Cortex of kidney (tissue), 1 donor: ENCODE measurements at places on chromosomes 6 and 20.

DNA sequence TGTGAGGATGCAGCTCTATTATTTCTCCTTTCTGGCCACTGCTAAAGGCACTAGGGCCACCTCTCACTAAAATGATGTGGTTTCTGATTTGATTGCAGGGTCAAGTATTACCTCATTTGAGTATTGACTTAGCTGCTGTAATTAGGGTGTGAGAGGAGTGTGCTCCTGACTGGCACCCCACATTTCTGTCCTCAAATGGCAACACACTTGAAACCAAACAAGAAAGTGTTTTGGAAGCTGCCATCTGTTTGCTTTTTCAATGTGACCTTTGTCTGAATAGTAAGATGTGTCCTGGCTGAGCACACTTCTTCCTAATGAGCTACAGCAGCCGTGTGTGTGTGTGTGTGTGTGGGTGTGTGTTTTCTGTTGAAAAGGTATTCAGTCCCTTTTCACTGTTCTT is 62.8 kb upstream of the SCP2D1 start:
- DNase-seq, result no peak

DNA sequence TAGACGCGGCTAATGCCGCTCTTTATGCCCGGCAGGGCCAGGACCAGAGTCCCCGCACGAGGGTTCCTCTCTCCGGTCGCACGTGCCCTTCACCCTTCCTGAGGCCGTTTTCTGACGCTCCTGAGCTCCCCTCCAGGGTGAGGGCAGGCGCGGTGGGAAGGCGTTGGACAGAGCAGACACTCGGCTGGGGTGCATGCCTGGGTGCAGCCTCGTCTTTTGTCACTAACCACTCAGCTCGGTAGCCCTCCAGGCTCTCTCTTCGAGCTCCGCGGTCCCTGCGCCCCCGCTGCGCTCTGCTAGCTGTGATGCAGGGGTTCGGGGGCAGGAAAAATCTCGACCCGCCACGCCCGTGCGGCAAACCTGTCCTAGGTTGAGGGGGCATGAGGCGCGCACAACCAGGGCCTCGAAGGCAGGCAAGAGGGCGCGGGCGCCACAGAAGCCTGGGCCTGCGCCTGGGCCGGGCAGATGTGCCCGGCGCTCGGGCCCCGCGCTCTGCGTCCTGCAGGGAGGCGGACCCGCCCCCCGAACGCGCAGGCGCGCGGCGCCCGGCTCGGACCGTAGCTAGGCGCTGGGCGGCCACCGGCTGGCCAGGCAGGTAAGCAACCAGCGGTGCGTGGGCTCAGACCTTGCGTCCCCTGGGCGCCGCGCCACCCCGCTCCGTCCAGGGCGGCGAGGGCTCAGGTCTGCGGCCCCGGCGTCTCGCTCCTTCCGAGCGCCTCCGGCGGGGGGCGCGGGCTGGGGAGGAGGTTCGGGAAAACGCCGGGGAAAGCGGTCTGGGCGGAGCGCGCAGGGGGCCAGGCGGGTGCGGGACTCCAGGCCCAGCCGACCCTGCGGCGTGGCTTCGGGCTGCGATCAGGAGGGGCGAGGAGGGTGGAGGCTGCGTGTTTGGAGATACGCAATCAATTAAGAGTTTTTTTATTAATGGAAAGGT is at the start of gene L3MBTL1:
Gene L3MBTL1 (plus strand): TSS at position 548 of the 931 bp plus-strand sequence. CDS start 5,807 bp downstream, outside the sequence.
- DNase-seq, result no peak

DNA sequence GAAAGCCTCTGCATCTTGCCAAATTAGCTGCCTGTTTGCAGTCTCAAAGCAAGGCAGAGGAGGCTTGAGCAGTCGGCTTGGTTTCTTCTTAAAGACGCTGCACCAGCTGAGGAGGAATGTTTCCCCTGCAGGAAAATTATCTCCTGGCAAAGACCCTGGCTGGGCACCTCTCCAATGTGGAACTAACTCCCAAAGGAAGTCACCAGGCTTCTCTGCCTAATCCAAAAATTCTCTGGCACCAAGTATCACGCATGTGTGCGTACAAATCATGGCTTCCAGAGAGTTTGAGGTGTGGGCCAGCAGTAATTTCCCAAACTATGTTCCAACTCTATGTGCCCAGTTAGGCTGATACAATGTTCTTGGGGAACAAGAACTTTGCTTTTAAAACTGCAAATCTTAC is 176.2 kb downstream of the KIF16B start:
- no peak for DNase-seq

- no peak for DNase-seq
Observed at GRCh38 chr20:22070610-22071058, 365.2 kb downstream of the PAX1 start.

GRCh38 chr6:31158863-31159855 is 770 bp downstream of the TCF19 start:
- DNase-seq, result no peak

DNA sequence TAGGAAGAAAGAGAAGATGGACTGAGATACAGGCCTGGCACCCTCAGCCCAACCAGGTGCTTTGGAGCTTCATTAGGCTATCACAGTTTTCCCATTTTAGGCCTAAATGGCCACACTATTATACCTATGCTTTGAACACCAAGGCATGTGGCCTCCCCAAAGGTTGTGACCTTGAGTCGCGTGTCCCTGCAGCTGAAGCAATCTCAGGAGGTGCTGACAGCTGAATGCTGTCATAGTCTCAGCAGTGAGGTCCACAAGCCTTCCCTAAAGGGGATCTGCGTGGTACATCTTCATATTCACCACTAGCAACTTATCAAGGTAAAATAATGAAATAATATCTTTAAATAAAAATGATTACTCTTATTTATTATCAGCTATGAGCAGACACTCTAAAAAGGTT is 707.9 kb upstream of the NRSN1 start:
- no peak for DNase-seq

DNA sequence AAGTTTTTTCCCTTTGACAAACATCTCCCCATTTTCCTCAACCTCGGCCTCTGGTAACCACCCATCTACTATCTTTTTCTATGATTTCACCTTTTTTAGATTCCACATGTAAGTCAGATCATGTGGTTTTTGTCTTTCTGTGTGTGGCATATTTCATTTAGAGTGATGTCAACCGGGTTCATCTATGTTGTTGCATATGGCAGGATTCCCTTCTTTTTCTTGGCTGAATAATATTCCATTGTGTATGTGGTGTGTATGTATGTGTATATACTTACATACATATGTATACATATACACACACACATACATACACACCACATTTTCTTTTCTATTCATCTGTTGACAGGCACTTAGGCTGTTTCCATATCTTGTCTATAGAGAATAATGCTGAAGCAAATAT is 22.2 kb upstream of the PHIP start:
- no peak for DNase-seq

- no peak for DNase-seq
Observed at GRCh38 chr6:126535138-126535537, 195.2 kb downstream of the CENPW start.

- DNase-seq, result no peak
Observed at GRCh38 chr6:99241905-99242534, 107.5 kb downstream of the FAXC start.

- no peak for DNase-seq
Observed at GRCh38 chr6:27720607-27721580, 191.3 kb downstream of the OR2B2 start.

DNA sequence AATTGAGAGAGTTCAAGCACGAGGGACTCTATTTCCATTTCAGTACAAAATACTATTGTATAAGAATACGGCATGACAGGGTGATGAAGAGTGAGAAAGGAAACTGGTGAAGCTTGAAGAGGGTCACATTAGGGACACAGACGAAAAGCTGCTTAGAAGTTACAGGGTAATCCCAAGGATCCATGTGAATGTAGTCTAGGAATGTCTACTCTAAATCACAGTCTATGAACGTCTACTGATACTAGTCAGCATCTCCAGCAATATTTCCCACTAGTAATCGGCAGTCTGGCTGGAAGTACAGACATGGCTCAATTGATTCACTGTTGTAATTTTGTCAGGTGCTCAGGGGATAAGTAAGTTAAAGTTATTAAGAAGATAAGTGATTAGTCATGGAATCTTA is 156.4 kb downstream of the ASCC3 start:
- no peak for DNase-seq

DNA sequence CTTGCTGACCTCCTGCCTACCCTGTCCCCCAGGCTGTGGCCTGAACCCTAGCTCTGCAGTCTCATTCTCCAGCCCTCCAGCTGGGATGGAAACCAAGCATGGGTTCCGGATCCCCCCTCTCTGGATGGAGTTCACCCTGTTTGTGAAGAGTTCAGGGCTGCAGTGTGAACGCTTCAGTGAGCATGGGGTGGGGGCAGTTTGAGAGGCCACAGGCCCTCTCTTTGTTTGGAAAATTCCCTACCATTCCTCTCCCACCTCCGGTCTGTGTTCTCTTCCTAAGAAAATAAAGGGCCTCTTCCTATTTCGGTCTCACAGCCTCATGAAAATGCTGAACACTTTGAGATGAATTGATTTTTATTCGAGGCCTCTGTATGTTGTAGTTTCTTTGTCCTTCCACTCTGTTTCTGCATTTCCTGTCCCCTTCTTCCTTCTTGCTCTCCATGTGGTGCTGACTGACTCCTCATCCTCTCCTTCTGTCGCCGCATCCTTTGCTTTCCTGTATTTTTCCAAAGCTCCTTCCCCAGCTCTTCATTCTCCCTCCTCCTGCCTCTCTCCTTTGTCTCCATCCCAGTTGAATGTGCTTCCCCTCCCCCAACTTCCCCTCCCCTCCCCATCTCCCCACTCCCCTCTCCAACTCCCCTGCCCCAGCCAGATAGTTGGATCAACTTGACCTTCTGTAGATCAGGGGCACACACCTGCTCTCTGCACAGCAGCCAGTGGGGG is 2.4 kb upstream of the KCNK5 start:
- DNase-seq, result no peak

DNA sequence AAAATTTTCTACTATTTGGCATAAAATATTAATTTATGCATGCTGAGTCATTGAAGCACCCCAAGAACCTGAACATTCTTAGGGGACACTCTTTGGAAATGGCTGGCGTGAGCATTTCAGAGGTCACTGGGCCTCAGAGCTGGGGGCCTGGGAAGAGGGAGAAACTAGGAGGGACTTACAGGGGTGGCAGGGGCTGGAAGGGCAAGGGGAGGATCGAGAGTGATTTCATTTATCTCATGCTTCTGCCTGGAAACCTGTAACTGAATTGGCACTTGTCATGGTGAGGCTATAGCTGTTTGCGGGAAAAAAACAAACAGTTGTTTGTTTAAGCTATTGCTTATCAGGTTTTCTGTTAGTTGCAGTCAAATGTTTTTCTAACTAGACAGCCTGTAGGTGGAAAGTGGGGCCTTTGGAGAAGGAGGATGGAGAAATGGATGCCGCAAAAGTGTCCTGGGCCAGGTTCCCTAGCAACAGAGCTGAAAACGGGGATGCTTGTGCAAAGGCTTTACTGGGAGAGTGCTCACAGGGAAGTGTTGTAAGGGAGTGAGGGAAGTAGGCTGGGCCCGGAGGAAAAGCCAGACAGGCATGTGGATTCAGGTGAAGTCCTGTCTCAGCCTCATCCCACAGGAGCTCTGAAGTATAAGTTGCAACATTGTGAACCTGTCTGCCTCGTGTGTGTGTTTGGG is 36.4 kb upstream of the KAT14 start:
- DNase-seq, result no peak

GRCh38 chr6:63745784-63746183 is 110.2 kb downstream of the PHF3 start:
- DNase-seq, result no peak

DNA sequence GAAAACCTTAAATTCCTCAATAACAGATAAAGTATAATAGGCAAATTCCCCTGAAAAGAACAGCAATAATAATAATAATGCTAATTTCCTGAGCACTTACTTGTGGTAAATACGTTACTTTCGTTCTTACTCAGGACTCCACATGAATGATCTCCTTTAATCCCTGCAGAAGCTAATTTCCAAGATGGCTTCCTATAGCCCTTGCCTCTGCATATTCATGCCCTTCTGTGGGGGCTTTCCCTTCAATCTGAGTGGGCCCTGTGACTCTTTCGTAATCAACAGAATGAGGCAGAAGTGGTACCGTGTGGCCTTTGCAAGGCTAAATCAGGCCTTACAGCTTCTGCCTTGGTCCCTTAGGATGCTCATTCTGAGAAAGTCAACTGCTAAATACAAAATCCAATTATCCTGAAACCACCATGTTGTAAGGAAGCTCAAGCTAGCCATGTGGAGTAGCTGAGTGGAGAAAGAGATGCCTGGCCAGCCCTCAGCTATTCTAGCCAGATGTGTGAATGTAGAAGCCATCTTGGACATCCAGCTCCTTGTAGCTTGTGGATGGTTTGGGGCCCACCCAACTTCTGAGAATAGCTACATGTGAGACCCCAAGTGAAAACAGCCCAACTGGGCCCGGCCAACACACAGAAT is 50.5 kb downstream of the MCUR1 start:
- DNase-seq, result no peak

DNA sequence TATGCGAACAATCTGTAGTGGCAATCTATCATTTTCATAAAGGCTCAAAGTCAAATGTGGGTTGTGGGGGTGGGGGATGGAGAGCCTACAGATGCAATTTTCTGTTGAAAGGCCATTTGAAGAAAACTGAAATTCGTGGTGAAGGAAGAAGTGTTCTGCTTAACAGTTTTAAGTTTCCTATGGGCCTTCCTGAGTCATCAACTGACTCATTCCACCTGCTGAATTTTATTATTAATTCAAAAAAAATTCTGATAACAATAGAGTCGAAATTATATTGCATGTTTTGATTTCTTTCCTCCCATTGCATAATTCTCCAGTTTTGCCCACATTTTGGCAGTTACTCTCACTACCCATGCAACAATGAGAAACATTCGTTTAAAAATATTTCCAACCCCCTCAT is 622.3 kb upstream of the ARID1B start:
- no peak for DNase-seq

- DNase-seq, result no peak
Observed at GRCh38 chr6:93105017-93105416, 314.3 kb downstream of the EPHA7 start.

GRCh38 chr20:62043131-62043914 is 22.4 kb downstream of the TAF4 start:
- DNase-seq, result no peak

DNA sequence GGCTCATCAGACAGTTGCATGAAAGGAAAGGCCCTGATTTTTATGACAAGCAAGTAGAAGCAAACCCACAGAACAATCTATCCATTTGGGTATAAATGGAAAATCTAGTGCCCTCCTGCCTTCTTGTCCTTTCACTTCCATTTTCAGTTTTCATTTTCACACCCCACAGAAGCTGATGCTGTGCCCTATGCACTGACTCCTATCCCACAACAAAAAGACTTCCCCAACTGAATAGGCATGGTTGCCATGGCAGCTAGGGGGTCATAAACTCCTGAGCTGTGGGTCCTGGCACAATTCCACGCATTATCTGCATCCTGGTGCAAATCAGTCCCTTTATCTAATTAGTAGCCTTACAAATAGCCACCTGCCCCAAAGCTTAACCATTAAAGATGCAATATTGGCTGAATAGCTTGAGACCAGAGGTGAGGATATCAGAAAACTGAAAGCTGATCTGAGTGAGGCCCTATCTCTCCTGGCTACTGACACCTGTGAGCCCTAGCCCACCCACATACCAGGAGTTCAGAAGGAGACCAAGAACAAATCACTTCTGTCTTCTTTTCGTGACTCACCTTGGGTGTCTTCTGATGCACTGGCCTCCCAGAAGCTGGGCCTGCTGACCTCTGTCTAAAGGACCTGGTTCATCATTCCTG is 34.9 kb upstream of the HEY2 start:
- DNase-seq, result no peak

- DNase-seq, result no peak
Observed at GRCh38 chr20:19937218-19937617, 79.9 kb upstream of the NAA20 start.
